Right cardiac atrium (tissue), 5 donors: ENCODE measurements at places on chromosomes 7 and 10. TPM values are rescaled to one million over a fixed set of nuclear protein-coding genes. Genes with fewer than 3 reads are reported as not detected.

DNA sequence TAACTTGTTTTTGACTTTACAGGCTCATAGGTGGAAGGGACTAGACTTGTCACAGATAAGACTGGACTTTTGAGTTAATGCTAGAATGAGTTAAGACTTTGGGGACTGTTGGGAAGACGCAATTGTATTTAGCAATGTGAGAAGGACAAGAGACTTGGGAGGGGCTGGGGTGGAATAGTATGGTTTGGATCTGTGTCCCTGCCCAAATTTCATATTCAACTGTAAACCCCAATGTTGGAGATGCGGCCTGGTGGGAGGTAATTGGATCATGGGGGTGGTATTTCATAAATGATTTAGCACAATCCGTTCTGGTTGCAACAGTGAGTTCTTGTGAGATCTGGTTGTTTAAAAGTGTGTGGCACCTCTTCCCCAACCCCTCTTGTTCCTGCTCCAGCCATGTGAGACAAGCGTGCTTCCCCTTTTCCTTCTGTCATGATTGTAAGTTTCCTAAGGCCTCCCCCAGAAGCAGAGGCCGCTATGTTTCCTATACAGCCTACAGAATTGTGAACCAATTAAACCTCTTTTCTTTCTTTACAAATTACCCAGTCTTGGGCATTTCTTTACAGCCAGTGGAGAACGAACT, 22.6 kb downstream of the RNF216 start:
- no peak for DNase-seq

- DNase-seq = peak; percentile 33
Measured at GRCh38 chr10:5692461-5693358, 8.1 kb downstream of the TASOR2 start.

Gene POU6F2
- 2.9 TPM for total RNA-seq

Gene FAM25A
- total RNA-seq = not detected

Gene OR2A7
- 1.4 TPM for total RNA-seq
